ENCODE measurements at places on chromosomes 12 and 14. TPM values are rescaled to one million over a fixed set of nuclear protein-coding genes. Genes with fewer than 3 reads are reported as not detected.

RAPGEF3 gene
- 17.2 TPM for total RNA-seq

ZNF219 gene
- 9.8 TPM for total RNA-seq

TPPP2 gene
- total RNA-seq, result not detected

DNA sequence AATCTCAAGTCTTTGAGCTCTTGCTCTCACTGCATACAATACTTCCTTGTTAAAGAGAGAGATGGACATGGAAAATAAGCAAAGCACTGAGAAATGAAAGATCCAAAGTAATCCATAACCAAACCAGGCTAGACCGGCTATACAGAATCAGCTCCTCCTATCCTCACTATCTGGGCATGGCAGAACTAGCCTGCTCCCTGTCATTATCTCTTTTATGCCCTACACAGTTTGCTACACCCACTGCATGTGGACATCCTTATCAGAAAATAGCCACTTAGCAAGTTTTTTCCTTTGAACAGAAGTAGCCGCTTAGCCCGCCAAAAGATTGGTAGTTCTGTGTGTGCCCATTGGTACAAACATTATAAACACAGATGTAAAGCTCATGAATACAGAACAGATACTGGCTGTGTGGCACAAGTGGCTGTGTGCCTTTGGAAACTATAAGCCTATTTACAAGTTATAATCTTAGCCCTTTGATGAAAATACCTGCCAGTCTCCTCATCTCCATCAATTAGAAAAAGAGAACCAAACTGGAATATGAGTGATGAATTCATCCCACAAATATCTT, 34.7 kb downstream of the SPTB start:
- DNase-seq, result no peak

DNA sequence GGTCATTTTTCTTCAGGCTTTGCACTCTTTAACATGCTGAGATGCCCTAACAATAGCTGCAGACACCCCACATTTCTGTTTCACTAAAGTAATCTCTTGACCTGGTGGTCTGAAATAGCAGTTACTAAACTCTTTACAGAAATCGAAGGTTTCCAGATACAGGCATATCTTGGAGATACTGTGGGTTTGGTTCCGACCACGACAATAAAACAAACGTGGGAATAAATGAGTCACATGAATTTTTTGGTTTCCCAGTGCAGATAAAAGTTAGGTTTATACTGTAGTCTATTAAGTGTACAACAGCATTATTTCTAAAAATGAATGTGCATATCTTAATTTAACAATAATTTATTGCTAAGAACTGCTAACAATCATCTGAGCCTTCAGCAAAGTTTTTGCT, 208.7 kb downstream of the EGLN3 start:
- DNase-seq, result no peak
